ENCODE measurements at places on chromosomes 1 and 21. TPM values are rescaled to one million over a fixed set of nuclear protein-coding genes. Genes with fewer than 3 reads are reported as not detected.

GRCh38 chr1:3954170-3955169, 54.4 kb upstream of the C1orf174 start:
- no peak for DNase-seq

DNA sequence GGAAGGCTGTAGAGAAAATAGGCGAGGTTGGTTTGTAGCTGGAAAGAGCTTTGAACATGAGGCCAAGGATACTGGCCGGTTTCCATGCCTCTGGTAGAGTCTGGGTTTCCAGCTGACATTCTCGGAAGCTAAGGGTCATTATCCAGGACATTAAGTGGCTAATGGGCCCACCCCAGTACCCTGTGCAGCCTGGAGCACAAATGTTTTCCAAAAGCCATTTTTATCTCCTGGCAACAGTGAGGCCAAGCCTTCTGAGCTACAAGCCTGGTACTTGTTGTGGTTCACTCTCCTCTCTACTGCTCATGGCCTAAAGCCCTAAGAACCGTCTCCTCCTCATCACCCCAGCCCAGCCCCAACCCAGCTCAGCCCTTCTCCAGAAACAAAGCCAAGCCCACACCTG, 122.9 kb downstream of the DMRTA2 start:
- no peak for DNase-seq

GRCh38 chr21:45050345-45050796, 24.0 kb upstream of the ADARB1 start:
- DNase-seq, result no peak

- no peak for DNase-seq
Observed at GRCh38 chr1:41318135-41318534, 43.1 kb upstream of the FOXO6 start.

GRCh38 chr1:97243973-97244560, 522.5 kb downstream of the PTBP2 start:
- no peak for DNase-seq

- DNase-seq, result no peak
Observed at GRCh38 chr1:171740987-171741871, 636 bp downstream of the VAMP4 start.

DNA sequence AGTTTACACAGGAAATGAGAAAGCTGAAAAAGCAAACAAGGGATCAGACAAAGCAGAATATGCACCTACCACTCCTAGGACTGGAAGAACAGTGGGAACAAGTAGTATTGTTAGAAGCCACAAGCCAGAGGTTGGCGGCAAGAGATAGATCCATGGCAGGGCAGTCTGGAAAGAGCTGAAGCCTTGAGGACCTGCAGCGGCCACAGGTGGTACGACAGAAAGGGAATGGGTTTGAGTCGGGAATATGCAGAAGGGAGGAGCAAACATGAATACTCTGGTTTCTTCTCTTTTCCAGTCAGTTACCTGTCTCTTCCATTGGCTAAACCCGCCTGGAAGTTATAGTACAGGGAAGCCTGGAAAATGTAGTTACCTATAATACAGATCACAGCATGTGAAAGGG, 3.9 kb upstream of the PCNX2 start:
- no peak for DNase-seq

GRCh38 chr1:168970926-168971659, 135.4 kb upstream of the ATP1B1 start:
- DNase-seq, result no peak

DNA sequence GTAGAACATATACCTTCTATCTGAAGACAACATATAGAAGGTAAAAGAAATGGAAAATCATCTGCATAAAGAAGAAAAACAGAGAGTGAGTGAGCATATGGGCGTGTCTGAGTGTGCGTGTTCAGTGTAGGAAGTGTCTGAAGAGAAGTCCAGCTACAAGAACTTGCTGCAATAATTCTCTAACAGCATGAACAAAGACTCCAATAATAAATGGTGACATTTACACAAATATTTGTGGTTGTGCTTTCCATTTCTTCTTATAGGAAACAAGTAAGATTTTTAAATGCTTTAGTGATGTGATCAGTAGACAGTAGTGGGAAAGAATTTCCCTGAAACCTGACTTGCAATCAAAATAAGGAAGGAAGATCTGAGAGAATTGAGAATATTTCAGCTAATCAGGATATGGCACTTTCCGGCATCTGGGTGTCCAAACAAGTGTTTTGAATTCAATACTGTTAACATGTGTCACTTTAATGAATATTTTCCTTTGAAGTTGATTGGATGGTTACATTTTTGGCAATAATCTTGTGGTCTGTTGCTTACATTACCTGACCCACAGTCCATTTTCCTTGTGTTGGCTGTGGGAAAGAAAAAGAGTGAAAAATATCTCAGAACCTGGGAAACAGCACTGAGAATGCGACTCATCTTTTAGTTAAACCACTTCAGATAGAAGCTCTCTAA, 154.0 kb downstream of the TGFB2 start:
- no peak for DNase-seq

DNA sequence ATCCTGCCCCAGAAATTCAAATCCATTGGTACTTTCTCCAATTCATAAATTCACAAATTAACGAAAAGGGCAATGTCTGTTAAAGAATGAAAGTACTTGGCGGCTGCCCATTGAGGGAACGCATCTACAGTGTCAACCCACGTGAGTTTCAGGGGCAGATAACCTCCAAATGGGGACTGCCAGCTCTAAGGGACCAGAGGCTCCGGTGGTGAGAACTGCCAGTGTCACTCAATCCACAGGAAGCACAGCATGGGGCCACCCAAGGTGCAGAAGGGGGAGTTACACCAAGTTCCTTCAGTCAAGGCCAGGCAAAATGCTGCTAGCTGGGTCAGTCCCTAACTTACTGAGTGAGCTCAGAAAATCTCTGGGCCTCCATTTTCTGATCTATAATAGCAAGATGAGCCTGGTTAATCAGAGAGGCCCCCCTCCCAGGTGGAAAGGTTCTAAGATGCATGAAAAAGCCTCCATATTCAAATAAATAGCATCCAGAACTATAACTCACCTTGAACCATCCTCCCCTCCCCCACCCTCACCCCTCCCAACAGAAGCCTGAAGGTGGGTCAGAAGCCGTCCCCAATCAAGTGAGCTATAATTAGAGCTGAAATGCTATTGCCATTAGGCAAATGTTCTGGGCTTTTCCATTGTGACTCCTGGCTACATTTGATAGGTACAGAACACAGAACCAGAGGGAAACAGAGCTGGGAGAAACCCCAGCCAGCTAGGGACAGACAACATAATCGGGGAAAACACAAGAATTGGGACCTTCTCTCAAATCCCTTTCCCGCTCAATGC, 41.7 kb downstream of the LRP8 start:
- DNase-seq, result no peak

GRCh38 chr1:31980835-31981455, 32.7 kb upstream of the KHDRBS1 start:
- no peak for DNase-seq

- no peak for DNase-seq
Observed at GRCh38 chr1:43573066-43573800, 42.5 kb downstream of the PTPRF start.

- DNase-seq, result no peak
Observed at GRCh38 chr1:7108251-7108650, 323.0 kb downstream of the CAMTA1 start.

DNA sequence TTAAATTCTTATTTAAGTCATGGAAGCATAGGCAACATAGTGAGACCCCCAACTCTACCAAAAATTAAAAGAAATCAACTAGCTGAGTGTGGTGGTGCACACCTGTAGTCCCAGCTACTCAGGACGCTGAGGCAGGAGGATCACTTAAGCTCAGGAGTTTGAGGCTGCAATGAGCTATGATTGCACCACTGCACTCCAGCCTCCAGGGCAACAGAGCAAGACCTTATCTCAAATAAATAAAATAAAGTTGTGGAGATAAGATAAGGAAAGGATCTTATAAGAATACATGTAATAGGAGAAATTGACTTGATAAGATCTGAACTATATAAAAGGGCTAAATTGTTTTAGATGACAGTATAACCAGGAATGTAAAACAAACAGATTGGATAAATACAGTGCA, 2.3 kb upstream of the BATF3 start:
- DNase-seq, result no peak

GRCh38 chr1:232282498-232282897, 347.4 kb downstream of the SIPA1L2 start:
- DNase-seq, result no peak

- no peak for DNase-seq
Observed at GRCh38 chr1:27391511-27392095, 819 bp upstream of the GPR3 start.

- DNase-seq, result no peak
Observed at GRCh38 chr1:16112596-16113555, 39.4 kb upstream of the FAM131C start.

DNA sequence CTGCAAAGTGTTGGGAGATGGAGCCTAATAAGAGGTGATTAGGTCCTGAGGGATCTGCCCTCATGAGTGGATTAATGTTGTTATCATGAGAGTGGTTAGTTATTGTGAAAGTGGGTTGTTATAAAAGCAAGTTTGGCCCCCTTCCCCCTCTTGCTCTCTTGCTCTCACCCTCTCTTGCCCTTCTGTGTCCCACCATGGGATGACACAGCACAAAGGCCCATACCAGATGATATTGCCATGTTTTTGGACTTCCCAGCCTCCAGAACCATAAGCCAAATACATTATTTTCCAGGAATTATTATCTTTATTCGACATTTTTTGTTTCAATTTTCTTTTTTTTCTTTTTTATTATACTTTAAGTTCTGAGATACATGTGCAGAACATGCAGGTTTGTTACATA, 41.4 kb upstream of the IGSF5 start:
- DNase-seq, result no peak

DNA sequence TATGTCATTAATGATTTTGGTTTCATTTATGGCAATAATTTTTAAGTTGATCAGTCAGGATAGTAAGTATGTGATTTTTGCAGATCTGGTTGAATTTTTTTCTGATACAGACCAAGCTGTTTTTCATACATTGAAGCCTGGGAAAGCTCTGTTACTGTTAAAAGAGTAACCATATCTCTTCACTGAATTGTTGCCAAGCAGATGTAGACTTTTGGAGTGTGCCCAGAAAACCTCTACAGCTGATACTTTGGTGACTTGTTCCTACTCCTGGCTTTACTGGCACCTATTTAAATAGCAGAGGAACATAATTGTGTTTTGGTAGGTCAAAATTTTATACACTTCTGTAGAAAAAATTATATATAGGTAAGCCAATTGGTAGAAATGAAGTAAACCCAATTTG, 49.4 kb downstream of the NFIA start:
- DNase-seq, result no peak

GRCh38 chr21:44898851-44899767, 21.6 kb downstream of the ITGB2 start:
- no peak for DNase-seq

DNA sequence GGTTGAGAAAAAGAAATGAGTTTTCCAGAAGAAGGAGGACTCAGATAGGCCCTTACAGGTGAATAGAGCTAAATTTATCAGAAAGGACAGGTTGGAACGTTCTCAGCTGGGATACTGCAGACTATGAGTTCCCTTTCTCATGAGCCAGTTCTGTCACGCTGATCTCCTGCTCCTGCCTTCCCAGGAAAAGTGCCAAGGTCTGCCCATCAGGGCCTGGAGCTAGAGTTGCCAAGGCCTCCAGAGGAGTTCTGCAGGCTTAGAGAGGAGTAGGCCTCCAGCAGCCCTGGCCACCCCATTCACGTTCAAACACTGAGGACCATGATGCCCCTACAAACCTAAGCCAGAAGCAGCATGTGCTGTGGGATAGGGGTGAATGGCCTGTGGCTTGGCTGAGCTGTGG, 126.8 kb upstream of the TNR start:
- no peak for DNase-seq

RGS18 gene
- 4.0 TPM for total RNA-seq

CRP gene
- not detected for total RNA-seq

PTPRU gene
- total RNA-seq, result 19.9 TPM

MACF1 gene
- total RNA-seq, result 230 TPM

S100A4 gene
- total RNA-seq, result 344 TPM

MAD2L2 gene
- 34.2 TPM for total RNA-seq

OVAAL gene
- not detected for total RNA-seq

NPR1 gene
- 108 TPM for total RNA-seq

LCE2B gene
- not detected for total RNA-seq

DISP3 gene
- total RNA-seq, result not detected

All from omental fat pad (tissue), 4 donors.